H54 (cell line): ENCODE measurements at places on chromosomes 2 and 18.
A peak's percentile ranks its signal among the peaks of the same experiment; 100 is the strongest.

- no peak for DNase-seq
Observed at GRCh38 chr2:229050133-229050532, 221.0 kb downstream of the PID1 start.

- DNase-seq, result no peak
Observed at GRCh38 chr18:78238404-78239089, 741.1 kb upstream of the SALL3 start.

- no peak for DNase-seq
Observed at GRCh38 chr2:207073801-207074678, 91.7 kb downstream of the KLF7 start.

DNA sequence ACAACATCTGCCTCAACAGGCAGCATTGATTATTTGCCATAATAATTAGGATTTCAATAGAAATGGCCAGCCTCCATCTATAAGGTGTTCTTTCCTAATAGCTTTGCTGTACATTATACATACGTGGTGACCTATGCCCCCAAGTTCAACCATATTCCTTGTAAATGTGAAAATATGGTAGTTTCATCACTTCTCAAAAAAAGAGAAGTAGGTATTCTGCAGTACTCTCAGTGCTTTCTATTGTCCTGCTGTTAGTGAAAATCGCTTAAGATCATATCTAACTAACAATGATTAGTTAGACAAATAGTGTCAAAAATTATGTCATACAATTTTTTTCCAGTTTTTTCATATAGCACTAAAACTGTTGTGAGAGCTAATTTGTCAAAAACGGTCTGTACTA is 79.6 kb downstream of the SLC4A10 start:
- DNase-seq, result no peak

DNA sequence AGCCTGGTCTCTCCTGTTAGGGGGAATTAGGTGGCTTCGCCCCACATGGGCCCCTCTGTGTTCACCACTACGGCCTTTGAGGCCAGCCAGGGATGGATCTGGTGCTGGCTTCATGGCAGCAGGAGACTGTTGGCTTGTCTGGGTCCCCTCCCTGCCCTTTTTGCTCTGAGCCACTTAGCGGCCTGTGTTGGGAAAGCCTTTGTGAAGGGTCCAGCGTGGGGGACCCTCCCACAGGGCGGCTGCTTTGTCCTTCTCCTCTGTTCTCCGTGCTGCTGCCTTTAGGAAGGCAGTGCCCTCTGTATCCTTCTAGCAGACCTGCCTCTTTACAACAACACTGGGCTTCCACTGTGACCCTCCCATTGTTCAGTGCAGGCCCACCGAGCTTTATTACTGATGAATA is 118.4 kb downstream of the TSN start:
- no peak for DNase-seq

- DNase-seq, result no peak
Observed at GRCh38 chr2:75021672-75022071, 63.2 kb downstream of the POLE4 start.

DNA sequence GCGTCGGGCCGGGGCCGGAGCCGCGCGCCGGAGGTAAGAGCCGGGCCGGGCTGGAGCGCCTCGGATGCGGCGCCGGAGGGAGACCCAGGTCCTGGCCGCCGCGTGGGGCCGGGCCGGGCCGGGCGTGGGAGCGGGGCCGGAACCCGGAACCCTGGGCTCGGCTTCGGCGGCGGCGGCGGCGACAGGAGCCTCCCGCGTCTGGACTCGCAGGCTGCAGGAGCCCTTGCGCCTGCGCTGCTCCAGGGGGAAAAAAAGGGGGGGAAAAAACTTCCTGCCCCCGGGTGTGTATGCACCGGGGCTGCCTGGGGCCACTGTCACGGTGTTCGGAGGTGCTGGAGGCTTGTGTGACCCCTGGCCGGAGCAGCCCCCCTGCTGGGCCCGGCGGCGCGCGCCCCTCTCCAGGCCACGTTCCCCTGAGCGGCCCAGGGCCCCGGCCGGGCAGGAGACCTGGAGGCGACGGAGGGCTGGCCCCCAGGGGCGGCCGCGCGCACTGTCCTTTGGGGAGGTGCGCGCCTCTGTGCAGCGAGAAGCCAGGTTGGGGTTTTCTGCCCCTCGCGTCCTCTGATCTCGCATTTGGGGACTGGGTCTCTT is 864 bp downstream of the KLHL29 start:
- DNase-seq, result peak; percentile 67

GRCh38 chr2:130252880-130253645 is 54.8 kb upstream of the TUBA3E start:
- DNase-seq, result no peak

DNA sequence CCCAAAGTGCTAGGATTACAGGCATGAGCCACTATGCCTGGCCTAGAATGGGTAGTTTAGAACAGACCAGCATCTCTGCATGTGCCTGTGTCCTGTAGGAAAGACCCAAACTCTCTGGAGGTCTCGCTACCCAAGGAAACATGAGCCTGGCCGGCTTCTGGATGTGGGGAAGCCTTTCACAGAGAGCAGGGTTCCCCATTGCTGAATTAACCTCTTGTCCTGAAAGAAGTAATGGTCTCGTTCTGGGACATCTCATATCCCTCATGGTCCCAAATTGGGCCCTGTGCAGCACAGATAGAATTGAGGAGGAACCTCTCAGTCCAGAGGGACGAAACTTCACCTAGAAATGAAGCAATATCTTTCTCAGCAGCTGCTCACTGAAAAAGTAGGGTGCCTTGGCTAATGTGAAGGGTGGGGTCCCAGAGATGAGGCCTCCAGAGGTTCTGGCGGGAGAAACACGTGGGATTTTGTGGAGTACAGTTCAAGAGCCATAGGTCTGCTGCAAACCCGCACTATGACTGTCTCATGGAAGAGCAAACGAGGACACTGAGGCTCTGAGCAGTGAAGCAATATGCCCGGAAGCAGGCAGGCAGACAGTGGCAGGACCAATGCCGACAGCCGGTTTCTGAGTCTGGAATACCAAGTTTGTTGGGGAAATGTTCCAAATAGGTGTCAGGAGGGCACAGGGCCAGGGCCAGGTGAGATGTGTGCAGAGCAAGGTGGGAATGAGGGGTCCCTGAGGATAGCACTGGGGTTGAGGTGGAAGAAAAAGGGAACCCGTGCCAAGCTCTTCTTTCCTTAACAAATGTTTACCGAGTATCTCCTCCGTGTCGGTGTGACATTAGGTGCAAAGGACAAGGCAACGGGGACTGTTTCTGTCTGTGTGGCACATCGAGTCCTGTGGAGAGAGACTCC is 121.0 kb upstream of the TWIST2 start:
- no peak for DNase-seq

DNA sequence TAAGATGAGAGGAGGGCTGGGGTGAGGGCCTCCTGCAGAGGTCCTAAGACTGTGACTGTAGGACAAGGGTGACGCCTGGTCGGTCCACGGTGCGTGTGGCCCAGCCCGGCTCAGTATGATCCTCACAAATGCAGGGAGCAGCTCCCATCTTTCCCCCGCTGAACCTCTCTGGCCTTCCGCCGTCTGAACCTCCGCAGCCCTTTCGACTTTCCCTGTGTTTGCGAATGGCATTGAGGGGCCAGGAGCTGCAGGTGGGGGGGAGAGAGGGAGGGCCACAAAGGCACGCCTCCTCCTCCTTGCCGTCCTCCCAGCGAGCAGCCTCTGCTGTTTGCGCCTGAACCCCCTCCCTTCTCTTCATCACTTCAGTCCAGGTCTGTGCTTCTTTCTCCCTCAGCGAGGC is 68.6 kb upstream of the PXDN start:
- DNase-seq, result no peak

DNA sequence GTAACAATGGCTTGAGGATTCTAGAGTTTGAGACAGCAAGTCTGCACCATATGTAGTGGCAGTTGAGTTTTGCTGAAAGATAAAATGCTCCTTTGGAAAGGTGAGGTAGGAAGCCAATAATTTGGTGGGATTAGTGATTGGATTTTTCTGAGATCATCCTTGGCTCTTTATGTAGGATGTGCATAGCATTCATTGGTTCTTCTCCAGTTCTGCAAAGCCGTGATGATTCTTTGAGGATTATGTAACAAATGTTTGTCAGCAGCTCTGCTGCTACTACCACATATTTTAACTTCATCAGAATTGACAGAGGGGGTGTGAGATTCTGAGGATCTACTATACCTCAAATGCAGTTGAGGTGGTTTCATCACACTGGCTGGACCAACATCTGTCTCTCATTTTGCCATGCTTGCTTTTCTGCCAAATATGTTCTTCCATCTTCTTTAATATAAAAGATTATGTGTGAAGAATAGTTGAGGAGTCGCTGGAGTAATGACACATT is 188.9 kb upstream of the RASGRP3 start:
- no peak for DNase-seq

GRCh38 chr2:67214585-67215185 is 182.4 kb upstream of the ETAA1 start:
- DNase-seq, result no peak

DNA sequence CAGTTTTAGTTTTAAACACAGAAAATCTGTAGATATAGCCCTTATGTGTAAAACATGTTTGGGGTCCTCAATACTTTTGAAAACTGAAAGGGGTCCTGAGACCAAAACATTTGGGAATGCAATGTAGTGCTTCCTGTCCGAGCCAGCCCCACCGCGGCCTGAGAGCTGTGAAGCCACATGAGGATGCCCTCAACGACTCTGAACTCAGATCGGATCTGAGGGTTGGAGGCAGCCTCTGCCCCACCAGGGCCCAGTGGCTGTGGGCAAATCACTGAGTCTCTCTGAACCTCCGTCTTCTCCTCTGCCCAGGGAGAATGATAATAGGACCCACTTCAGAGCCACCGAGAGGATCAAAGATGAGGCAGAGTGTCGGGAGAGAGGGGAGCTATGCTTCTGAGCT is 33.4 kb upstream of the HPCAL1 start:
- no peak for DNase-seq

- DNase-seq, result no peak
Observed at GRCh38 chr2:47236503-47237215, 81.6 kb upstream of the STPG4 start.

GRCh38 chr18:63132819-63133200 is 186.8 kb downstream of the BCL2 start:
- no peak for DNase-seq

GRCh38 chr18:69830189-69830588 is 117.5 kb downstream of the CD226 start:
- DNase-seq, result no peak

DNA sequence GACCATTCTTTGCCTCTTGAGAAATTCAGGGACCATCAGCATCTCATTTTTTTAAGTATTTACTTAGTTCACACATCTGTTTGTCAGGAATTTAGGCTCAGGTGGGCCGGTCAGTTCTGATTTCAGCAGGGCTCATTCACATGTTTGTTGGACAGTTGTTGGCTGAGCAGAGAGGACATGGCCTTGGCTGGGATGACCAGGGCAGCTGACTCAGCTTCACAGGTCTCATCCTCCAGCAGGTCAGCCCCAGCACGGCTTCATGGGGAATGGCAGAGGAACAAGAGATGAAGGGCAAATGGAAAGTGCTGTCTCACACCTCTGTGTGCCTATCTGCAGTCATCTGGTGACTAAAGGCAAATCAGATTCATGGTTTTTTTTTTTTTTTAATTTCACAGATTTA is 136.1 kb upstream of the TMEM200C start:
- DNase-seq, result no peak

DNA sequence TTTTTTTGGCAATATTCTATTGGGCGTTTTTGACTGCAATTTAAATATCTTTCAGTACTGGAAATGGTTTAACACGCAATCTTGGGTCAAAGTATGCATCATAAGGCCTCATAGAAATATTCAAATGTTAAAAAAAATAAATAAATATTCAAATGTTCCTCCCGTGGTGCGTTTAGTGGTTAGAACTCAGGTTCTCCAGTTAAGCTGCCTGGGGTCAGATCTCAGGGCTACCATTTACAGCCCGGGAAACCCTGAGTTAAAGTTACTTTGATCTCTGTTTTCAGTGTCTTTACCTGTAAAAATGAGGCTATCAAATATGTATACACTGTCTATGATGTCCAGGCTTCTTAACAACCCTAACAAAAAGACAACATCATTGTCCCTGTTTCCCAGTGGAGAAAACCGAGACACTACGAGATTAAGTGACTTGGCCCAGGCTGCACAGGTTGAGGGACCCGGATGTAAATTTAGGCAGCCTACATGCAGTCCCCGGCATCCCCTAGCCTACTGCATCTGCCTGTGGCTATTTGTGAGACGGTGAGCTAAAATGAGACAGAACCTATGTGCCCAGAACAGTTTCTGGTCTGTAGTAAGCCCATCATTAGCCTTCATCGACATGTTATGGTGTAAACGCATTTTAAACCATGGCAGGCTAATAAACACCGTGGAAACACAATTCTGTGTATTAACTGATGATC is 1.7 kb downstream of the FHL2 start:
- DNase-seq, result no peak

DNA sequence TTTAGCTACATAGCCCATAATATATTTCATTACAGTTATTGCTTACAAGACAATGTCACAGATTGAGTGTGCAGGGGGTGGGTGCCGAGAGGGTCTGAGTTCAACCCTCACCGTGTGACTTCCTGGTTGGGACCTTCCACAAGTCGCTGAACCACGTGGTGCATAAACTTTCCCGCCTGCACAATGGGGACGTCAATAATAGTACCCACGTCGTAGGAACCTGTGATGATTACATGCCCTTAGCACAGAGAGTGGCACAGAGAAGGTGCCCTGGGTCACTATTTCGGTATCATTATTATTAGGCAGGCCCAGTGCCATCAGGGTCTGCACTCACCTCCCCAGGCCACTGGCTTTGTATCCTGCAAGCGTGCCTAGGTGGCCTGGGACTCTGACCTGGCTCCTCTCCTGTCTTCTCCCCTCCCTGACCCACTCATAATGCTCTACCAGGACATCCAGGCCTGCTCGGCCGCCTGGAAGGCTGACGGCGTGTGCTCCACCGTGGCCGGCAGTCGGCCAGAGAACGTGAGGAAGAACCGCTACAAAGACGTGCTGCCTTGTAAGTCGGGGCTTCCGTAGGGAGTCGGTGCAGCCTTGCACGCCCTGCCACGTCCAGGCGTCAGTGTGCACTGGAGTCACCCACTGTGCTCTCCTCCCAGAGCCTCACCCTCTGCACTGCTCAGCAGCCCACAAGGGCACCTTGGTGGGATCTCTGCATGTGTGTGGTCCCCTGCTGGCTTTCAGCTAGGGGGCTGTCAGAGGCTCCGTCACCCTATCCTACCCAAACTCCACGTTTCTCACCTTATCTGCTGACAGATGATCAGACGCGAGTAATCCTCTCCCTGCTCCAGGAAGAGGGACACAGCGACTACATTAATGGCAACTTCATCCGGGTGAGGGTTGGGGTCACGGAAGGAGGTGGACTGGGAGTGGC is 2.8 kb downstream of the PTPN18 start:
- no peak for DNase-seq

DNA sequence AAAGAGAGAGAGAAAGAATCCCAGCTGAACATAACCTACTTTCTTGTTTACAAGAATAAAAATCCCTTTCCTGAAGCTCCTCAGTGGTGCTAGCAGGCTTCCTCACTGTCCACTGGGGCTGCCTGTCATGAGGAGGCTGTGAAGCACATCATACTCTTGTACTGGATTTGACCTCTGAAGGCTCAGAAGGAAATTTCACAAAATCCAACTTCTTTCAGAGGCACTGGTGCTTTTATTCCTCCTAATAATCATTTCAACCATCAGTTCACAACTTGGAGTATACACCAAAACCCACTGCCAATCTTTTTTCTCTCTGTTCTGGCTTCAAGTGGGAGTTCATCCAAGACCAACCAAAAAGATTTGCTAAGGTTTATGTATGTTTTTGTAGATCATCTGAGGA is 48.5 kb downstream of the TMX3 start:
- DNase-seq, result no peak

GRCh38 chr2:75162897-75163296 is 36.4 kb downstream of the TACR1 start:
- no peak for DNase-seq
